ENCODE measurements at places on chromosomes 1 and 21.

GRCh38 chr1:154859786-154860155 lies 10.3 kb downstream of the KCNN3 start:
- no peak for DNase-seq

DNA sequence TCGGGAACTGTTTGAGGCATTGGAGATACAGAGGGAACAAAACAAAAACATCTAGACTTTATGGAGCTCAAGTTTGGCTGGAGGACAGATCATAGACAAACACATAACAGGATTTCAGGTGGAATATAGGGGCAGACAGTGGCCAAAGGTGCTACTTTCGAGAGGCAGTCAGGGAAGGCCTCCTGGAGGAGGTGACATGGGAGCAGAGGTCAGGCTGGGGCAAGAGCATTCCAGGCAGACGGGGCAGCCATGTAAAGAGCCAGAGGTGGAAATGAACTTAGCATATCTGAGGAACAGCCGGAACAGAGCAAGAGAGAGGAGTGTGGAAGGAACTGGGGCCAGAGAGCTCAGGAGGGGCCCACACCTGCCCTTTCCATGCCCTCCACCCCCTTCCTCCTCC lies 122.3 kb downstream of the DMRTB1 start:
- no peak for DNase-seq

DNA sequence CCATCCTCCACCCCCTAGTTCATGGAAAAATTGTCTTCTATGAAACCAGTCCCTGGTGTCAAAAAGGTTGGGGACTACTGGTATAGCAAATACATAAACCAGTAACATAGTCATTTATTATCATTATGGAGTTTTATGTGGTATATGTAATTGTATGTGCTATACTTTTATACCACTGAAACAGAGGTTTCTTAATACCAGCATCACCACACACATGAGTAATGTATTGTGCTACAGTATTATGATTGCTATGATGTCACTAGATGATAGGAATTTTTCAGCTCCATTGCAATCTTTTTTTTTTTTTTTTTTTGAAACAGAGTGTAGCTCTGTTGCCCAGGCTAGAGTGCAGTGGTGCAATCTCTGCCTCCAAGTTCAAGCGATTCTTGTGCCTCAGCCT lies 5.7 kb upstream of the PAXBP1 start:
- no peak for DNase-seq

DNA sequence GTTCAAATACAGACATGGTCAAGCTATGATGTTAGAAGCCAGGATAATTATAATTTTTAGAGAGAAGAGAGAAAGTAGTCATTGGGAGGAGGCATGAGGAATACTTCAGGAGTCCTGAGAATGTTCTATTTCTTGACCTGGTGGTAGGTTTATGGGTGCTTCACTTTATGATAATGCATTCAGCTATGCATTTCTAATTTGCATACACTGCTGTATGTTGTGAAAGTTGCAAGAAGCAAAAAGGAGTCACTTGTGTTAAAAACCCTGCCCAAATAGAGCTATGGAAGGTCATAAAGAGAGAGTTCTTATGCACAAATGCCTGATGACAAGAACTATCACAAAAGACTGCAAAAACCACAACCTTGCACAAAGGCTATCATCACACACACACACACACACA lies 45.3 kb downstream of the APCS start:
- no peak for DNase-seq

DNA sequence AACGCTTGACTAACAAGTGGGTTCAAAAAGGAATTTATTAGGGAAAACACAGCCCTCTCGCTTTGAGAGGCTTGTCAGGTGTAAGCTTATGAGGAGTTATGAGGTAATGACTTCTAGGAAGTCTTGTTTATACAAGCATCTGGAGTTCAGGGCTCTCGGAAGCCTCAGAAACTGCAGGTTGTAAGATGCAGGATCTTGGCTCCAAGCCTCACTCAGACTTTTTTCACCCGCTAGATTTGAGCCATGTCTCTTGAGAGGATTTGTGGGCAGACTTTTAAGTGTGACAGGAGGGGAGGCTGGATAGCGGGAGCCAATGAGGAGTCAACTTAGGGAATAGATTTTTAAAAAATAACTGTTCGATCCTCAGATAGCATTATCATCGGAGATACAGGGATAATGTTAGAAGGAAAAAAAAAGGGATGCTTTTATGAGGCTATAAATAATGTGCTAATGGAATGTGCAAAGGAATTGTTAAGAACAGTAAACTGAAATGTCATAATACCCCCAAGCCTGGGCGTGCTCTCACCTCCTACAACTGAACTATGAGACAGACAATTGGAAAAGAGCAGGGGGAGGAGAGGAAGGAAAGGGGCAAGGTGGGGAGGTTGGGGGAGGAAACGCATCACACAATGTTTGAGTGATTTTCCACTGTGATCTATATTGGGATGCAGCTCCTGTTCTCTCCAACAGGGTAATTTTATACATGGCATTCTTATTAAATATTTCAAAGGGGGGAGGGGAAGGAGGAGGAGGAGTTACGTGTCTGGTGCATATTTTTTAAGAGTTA lies 107.4 kb upstream of the ESRRG start:
- DNase-seq: no peak

- DNase-seq: no peak
Observed at GRCh38 chr1:32540605-32541004, 1.4 kb downstream of the ZBTB8A start.

- DNase-seq: no peak
Observed at GRCh38 chr1:201568265-201568664, 29.3 kb downstream of the NAV1 start.

DNA sequence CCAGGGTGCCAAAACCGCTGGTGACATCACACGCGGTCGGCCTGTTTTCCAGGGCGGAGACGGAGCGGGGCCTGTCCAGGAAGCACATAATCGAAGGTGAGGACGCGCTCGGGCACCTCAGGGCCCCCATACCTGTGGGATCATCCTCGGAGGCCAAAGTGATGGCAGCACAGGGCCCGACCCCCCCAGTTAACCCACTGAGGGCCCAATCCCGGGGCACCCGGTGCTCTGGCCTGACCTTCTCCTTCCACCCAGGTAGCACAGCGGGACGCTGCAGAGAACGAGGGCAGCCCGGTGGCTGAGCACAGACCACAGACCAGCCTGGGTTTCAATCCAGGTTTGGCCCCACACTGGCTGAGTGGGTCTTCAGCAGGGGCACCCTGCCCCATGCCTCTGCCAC lies 43.3 kb downstream of the KCNAB2 start:
- no peak for DNase-seq

- DNase-seq: no peak
Observed at GRCh38 chr1:51071291-51072042, 30.6 kb upstream of the C1orf185 start.

DNA sequence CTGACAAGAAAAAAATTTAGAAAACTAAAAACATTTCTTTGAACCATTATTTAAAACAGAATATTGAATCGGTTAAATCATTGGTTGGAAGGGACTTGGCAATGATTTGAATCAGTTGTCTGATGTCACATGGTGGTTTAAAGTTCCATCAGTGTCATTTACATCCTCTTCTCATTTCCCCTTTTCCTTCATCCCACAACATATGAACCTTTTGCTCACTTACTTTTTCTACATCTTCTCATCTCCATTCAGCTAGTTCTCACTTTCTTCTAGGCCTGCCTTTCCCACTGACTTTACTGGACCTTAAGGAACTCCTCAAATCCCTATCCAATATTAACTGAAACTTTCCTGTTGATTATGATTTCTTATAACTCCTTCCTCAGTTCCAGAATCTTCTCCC lies 58.5 kb downstream of the PHACTR4 start:
- DNase-seq: no peak

- DNase-seq: no peak
Observed at GRCh38 chr1:16235944-16236510, 956 bp downstream of the CPLANE2 start.

DNA sequence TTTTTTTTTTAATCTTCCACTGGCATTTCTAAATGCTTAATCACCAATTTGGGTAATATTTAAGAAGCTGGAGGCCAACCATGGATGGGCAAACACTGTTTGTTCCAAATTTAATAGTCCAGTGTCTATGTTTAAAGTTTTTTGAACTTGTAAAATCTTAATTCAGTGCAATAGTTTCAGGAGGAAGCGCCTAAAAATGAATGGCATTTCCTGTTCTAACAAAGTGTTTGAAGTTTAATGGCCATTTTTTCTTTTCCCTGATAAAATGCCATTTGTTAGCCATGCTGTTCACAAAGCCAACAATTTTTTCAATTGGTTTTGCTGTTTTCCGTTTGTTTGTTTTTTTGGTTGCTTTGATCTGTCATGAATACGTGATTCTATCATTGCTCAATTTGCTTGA lies 552.1 kb downstream of the LMO4 start:
- no peak for DNase-seq

- no peak for DNase-seq
Observed at GRCh38 chr1:114257554-114257953, 103.9 kb upstream of the SYT6 start.

- DNase-seq: no peak
Observed at GRCh38 chr1:175402336-175402735, 209.8 kb upstream of the KIAA0040 start.

DNA sequence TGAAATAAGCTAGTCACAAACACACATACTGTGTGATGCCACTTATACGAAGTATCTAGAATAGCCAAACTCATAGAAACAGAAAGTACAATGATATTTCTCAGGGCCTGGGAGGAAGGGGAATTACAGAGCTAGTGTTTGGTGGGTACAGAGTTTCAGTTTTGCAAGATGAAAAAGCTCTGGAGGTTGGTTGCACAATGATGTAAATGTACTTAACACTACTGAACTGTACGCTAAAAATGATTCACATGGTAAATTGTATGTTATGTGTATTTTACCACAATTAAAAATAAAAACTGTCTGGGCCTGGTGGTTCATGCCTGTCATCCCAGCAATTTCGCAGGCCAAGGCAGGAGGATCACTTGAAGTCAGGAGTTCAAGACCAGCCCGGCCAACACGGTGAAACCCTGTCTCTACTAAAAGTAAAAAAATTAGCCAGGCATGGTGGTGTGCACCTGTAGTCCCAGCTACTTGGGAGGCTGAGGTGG lies 15.3 kb upstream of the FHAD1 start:
- no peak for DNase-seq

DNA sequence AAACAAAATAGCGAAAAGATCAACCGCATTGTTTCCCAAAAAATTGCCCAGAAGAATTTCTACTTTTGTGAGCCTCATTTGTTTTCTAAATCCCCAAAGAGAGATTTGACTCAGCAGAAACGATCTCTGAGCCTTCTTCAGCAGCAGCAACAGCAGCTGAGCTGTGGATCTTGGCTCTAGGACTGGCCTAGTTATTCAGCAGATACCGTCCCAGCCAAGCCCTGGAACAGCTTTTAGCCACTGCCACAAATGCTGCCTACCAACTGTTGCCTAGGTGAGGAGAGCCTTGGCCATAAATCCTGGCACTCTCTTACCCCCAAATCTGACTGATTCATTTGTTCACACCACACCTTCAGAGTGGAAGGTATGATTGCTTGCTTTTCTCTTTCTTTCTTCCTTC lies 320.1 kb downstream of the TGFB2 start:
- DNase-seq: no peak

DNA sequence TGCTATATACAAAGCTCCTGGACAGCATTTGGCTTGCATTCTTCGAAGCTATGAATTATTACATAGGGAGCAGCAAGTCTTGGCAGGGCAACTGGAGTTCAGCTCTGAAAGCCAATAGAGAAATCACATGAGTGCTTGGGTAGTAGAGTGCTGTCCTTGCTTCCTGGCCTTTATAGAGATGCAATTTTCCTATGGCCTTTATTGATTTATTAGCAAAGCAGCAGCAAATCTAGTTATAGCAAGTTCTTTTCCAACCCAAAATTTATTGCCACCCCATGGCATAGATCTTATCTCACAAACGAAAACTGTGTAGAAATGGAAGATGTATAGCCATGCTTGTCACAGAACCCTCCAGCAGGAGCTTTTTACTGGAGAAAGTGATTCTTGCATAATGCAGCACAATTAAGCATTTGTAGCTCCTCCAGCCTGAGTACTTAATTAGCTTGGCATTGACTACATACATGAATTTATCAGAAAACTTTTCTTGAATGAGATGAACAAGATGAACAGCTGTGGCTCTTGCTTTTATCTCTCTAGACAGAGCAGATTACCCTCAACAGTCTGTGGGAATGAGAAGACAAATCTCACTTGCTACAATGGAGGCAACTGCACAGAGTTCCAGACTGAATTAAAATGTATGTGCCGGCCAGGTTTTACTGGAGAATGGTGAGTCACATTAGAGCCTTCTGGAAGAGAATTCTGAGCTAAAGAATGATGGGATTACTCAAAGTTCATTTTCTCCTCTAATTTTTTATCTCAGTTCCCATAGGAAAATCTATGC lies 170.1 kb downstream of the CRB1 start:
- no peak for DNase-seq

GRCh38 chr1:34419663-34420136 lies 243.0 kb downstream of the C1orf94 start:
- no peak for DNase-seq

DNA sequence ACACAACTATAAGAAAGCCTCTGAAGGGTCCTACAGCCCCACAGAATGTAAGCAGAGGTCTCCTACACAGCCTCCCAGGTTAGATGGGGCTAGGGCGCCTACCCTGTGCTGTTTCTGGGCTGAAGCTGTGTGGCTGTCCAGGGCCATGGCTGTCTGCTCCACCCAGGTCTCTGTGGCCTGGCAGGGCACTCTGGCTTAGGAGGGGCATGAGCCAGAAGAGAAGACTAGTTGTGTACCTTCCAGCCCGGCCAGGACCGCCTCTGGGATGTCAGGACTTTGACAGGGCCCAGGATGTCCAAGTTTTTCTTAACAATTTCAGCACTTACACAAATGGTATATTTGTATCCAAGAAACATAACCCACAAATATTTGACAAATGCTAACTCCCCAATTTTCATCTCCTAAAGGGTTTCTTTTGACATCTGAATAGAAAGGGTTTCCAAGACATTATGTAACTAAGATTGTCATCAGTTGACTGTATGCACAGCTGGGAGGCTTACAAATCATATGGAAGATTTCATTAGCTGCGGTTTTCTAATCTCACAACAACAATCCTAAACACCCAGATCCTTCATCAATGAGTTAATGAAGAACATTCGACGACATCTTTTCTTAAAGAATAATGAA lies 80.5 kb downstream of the HSF2BP start:
- no peak for DNase-seq

DNA sequence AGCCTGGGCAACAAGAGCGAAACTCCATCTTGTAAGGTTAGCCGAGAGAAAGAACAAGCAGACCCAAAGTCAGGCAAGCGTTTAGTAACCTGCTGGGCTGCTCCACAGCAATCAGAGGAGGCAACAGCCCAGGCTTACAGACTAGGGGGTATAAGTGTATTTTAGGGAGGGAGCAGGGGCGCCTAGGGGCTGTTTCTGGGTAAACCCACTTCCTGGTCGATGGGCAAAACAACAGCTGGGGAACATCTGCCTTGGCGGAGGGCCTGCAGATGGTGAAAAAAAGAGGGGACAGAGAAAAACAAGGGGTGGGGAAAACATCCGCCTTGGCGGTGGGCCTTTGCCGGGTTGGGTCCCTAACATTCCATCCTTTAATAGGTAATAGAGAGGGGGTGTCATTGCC lies 5.2 kb downstream of the TAS1R1 start:
- no peak for DNase-seq

GRCh38 chr1:19437891-19438294 lies 47.4 kb downstream of the CAPZB start:
- DNase-seq: no peak

- DNase-seq: no peak
Observed at GRCh38 chr1:43370564-43370963, 2.8 kb upstream of the ELOVL1 start.
